ENCODE measurements at places on chromosomes 6 and 20.

DNA sequence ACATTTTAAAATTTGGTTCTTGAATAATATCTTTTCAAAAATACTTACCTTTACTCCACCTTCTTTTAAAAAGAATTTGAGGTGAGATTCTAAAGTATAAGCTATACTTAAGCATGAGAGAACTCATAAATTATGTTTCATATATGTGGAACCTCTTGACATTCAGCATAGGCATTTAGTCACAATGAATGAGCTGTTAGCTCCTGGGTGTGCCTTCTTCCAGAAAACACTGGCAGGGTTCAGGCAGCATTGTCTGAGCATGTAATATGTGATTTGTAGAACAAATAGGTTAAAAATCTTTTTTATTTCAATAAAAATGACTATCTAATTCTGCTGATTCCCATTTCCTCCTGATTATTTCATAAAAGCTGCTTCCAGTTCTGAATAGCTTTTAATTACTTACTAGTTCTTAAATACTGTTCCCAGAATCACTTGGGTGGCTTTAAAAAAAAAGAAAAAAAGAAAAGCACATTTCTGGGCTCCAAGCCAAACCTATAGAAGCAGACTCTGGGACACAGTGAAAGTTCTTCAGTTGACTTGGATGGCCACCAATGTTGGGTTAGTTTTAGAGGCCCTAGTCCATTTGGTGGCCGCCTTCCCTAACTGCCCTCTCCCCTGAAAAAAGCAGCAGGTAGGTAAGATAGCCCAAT is 20.2 kb downstream of the RNF8 start:
- no peak for DNase-seq

- DNase-seq: no peak
Measured at GRCh38 chr6:122014961-122015360, 384.5 kb upstream of the HSF2 start.

DNA sequence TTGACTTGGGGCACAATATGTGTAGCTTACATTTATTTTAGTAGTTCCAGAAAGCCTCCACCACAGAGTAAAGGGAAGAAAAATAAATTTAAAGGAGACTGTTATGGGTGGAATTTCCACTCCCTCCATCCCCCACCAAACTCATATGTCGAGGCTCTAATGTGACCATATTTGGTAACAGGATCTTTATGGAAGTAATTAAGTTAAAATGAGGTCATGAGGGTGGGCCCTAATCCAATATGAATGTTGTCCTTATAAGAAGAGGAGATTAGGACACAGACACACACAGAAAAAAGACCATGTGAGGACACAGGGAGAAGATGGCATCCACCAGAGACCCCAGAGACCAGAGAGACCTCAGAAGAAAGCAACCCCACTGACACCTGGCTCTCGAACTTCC is 189.7 kb downstream of the EDN1 start:
- peak; percentile 12 for DNase-seq

- DNase-seq: no peak
Measured at GRCh38 chr6:85911067-85911466, 268.4 kb upstream of the SYNCRIP start.

DNA sequence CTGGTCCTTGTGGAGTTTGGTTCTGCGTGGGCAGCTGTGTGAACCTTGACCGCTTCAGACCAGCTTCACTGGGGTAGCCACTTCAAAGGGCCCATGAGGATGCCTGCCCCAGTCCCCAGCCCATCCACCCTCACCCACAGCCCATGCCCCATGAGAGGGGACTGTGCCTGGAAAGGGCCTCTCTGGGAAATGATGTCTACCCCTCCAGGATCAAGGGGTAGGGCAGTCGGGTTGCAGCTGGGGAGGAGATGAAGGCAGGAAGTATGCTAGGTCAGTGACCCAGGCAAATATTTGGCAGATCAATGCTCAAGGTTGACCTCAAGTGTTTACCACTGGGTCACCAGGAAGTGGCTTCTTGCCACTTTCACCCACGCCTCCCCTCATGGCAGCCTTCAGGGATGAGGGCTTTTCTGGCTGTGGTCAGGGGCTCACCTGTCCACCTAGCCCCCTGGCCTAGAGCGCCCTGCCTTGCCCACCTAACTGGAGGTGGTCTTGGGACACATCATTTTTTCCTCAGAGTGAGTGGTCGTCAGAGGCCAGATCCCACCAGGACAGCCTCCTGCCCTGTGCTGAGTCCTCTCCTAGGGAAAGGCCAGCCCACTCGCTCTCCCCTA is 109.5 kb downstream of the SNX5 start:
- no peak for DNase-seq

GRCh38 chr20:48763216-48763914 is 64.4 kb downstream of the PREX1 start:
- DNase-seq: no peak

GRCh38 chr20:58700121-58700821 is 7.7 kb downstream of the NPEPL1 start:
- DNase-seq: no peak

GRCh38 chr6:107823047-107823557 is 1.0 kb downstream of the SCML4 start:
- DNase-seq: no peak

DNA sequence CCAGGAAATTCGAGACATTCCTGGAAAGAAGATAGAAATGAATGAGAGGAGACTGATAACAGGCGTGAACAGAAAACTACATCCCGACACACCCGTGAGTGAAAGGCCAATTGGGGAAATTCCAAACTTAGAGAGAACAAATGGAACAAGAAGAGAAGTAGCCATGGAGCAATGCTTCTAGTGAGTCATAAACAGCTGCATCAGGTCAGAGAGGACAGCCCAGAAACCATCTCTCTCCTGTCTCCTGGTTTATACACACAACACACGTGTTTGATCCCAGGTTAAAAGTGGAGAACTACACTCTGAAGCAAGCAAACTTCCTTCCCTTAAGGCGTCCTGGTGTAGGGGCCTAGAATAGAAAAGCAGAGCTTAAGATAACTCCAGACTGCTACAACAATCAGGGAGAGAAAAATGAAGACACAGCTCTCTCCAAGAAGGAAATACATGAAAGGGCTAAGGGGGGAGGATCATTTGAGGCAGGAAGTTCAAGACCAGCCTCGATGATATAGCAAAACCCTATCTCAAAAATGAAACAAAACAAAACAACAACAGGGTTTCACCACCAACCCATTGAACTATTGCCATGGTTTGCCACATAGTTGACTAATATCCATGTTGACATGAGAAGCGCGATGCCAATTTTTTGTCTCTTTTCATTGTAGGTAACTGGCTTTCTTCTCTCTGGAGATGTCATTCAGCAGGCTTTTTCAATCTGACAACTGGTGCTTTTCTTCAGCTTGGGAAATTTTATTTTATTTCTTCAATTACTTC is 26.9 kb downstream of the NRN1 start:
- DNase-seq: no peak

- no peak for DNase-seq
Measured at GRCh38 chr6:150894935-150895552, 29.5 kb downstream of the MTHFD1L start.

DNA sequence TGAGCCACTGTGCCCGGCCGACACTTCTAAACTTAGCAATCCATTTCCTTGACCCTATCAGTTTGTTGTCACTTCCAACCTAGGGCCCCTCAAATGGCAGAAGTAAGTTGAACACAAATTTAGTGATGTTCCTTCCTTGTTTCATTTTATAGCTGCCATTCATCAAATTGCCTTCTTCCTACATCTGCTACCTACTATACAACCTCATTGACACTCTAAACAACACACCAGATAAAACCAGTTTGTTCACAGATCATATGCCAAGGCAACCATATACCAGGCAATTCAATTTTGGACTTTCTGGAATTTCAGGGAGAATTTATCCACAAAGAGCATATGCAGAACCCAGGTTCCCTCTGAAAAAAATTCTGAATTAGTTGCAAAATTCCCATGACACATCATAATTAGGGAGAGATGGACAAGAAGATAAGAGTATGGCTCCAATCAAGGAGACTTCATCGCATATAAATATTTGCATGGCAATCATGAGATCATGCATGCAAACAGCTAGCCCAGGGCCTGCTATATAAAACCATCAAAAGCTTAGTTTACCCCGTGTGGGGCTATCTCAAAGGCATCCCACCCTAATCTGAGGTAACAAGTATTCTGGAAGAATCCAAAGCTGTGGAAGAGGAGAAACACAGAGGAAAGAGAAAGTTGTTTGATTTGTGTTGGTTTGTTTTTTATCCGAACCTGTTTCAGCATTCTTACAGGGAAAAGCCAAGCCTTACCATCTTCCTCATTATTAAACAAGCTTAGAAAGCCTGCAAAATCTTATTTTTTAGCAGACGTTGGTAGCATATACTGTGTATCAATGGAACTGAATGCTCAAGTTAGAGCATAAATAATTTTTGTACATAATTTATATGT is 132.8 kb upstream of the TNFAIP3 start:
- DNase-seq: no peak

DNA sequence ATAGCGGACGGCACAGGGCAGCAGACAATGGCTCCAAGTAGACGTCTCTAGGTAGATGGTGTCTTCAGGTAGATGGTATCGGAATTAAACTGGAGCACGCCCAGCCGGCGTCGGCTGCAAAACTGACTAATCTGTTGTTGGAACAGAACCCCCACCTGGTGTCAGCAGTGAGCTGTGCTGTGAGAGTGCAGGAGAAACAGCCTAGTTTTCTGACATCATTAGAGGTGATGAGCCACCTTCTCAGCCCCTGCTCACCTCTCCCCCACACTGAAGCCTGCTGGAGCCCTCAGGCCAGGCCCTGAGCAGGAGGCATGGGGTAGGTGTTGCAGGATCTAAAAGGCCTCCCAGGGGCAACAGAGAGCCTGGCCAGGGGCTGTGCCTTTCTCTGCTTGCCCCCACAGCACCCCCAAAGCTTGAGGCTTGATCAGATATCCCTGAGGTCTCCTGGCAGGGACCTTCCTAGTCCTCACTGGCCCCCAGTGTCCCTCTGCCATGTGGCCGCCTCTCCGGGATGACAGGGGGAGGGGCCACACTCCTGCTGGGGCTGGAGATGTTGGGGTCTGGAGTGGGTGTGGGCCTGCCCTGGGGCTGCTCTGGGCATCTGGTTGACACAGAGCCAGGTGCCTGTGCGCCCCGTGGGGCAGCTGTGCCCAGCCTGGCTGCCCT is 6.9 kb upstream of the HELZ2 start:
- DNase-seq: no peak

- DNase-seq: no peak
Measured at GRCh38 chr20:5781798-5782750, 31.9 kb downstream of the SHLD1 start.

DNA sequence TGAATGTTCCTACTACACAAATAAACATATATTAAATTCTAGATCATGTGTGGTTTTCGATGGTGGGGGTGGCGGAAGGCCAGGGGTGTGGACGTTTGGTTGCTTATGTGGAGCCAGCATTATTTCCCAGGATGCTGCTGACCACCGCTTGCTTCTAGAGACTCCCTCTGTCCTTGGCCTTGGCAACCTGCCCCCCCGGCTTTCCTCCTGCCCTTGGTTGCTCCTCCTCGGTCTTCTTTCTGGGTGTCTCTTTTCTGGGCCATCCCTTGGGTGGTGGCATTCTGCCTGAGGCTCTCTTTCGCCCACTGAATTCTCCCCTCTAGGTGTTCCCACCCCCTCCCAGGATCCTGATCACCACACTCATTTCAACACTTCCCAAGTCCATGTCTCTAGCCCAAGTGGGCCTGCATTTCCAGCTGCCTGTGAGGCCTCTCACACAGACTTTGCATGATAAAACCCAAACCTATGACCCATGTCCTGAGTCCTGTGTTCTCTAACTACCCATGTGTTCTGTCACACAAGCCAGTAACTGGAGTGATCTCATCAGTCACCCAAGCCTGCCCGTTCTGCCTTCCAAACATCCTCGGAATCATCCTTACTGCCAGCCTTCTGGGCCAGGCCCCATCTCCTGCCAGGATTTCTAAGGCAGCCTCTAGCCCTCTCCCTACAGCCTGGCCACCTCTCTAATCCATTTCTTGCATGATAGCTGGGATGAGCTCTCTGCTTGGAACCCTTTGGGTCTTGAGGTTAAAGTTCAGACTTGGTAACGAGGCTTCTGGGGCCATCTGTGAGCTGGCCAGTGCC is 71.2 kb downstream of the CDS2 start:
- no peak for DNase-seq

GRCh38 chr20:56431471-56431870 is 19.4 kb downstream of the CASS4 start:
- DNase-seq: no peak

GRCh38 chr6:38775870-38776269 is 60.8 kb downstream of the DNAH8 start:
- no peak for DNase-seq

- DNase-seq: no peak
Measured at GRCh38 chr20:60020251-60020650, 62.0 kb downstream of the CDH26 start.

DNA sequence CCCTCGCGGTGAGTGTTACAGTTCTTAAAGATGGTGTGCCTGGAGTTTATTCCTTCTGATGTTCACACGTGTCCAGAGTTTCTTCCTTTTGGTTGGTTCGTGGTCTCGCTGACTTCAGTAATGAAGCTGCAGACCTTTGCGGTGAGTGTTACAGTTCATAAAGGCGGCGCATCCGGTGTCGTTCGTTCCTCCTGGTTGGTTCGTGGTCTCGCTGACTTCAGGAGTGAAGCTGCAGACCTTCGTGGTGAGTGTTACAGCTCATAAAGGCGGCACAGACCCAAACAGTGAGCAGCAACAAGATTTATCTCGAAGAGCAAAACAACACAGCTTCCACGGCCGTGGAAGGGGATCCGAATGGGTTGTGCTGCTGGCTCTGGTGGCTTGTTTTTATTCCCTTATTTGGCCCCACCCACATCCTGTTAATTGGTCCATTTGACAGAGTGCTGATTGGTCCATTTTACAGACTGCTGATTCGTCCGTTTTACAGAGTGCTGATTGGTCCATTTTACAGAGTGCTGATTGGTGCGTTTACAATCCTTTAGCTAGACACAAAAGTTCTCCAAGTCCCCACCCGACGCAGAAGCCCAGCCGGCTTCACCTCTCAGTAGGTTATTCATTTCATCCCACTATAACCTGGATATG is 48.2 kb upstream of the ARG1 start:
- no peak for DNase-seq

DNA sequence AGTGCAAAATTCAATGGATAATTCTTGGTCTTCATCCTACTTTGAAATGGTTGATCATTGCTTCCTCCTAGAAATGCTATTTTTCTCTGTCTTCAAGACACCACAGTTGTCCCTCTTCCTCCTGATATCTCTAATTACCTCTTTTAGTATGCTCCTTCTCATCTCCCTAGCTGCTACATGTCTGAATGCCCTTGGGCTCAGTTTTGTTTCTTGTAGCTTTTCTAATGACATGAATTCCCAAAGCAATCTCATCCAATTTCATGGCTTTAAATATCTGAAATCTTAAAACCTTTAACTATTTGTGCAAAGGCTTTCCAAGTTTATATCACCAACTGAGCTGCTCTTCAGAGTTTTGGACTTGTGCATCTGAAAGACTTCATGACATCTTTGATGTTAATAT is 120.2 kb upstream of the RGS17 start:
- DNase-seq: no peak

DNA sequence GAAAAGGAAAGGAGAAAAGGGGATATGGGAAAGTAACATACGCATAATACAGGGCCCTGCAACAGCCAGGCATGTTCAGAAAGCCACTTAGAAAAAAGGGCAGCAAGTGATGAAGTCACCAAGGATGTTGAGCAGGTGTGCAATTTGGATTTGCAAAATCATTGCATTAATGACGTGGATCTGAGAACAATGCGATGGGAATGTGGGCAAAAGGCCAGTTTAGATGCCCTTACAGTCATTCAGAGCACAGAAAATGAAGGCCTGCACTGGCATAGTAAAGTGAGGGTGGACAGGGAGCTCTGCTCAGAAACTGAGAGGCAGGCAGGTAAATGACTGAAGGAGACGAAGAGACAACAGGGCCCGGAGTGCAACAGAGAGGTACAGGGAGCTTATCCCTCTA is 123.7 kb upstream of the NHSL1 start:
- no peak for DNase-seq

Measured in amniotic stem cell (primary cell).